Immature natural killer cell (primary cell): ENCODE measurements at places on chromosomes 7 and 10.

GRCh38 chr10:23534326-23534725, 95.5 kb downstream of the OTUD1 start:
- DNase-seq: no peak

DNA sequence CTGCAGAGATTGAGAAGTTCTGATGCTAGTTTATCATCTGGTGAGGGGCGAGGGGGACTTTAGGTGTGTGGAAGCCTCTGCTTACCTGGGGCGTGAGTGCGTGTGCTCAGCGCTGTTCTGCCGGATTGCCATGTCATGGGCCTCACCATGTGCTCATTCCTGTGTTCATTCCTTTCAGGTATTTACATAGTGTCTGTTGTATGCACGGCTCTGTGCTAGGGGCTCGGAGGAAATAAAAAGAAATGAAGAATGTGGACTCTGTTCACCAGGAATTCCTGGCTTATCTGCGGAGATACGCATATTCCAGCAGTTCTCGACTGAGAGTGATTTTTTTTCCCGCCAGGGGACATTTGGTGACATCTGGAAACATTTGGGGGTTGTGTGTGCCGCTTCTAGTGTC, 152.0 kb downstream of the CAMK1D start:
- DNase-seq: no peak

GRCh38 chr7:149023662-149024061, 4.6 kb downstream of the PDIA4 start:
- no peak for DNase-seq

DNA sequence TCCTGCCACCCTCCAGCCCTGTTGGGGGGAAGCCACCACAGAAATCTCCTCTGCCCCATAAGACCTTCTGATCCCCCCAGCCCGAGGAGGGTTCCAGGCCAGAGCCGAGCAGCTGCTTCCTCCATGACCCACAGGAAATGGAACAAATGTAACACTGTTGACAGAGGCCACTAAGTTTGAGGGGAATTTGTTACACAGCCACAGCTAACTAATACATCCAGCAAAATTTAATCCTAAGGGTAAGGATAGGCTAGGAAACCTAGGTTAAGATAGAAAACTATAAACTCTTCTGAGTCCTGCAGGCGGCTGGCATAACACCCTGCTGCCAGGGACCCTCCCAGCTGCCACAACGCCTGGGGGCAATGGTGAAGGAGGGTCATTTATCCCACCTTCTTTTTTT, 66.8 kb upstream of the PDGFA start:
- DNase-seq: no peak

DNA sequence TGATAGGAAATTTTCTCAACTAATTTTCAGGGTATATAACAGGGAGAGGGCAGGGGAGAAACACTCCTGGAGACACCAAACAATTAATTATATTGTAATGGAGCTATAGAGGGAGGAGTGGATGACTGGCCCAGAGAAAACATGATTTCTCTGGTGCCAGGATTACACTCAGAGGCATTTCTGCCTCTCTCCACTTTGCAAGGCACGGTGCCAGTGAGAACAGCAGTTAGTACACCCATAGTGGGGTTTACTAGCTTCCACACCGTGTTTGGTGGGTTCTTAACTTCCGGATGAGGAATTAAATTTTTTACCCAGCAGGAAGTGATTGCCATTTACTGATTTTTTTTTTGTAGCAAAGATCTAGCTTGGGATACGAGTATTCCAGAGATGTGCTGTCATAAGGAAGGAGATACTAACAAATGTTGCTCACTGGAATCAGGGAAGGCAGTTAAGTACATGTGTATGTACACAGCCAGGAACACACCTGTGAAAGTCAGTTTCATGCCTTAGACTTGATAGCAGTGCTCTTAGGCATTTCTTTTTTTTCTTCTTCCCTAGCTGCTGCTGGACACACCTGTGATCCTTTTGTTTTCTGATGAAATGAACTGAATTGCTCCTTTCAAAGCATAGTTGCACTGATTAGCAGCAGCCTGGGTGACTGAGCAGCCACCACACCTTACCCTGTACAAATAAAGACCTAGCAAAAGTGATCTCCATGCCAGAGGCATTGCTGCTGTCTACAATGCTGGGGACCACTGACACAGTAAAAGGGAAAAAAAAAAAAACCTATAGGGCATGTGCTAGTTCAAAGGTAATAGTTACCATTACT, 58.1 kb downstream of the POLL start:
- no peak for DNase-seq

DNA sequence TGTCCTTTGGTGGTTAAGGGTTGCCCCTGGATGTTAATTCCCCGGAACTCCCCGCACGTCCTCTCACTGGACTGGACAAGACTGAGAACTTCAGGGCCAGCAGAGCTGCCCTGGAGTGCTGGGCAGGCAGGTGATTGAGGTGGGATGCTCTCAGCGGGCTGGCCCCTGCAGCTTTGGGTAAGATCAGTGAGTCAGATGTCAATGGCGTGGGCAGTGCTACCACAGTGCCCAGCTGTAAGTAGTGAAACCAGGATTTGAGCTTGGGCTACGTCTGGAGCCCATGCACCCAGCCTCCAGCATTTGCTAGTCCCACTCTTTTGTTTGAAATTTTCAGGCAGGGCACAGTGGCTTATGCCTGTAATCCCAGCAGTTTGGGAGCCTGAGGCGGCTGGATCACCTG, 6.7 kb upstream of the SEPHS1 start:
- DNase-seq: no peak

DNA sequence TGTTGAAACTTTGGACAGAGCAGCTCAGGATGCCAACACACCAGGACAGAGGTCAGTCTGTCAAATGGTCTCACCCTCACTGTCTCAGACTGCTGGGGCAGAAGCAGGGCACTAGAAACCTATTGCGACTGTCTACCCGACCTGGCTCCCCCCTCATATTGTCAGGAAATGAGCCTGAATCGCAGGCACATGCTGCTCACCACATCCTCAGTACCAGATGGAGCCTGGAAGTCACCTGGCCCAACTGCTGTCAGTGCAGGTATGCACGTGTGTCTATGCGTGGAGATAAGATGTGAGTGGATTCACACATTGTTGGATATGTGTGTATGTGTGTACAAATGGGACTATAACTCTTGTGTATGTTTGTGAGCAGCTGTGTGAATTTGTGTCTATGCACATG, 3.2 kb upstream of the CDHR1 start:
- DNase-seq: no peak

- DNase-seq: no peak
Observed at GRCh38 chr7:115851291-115851690, 179.3 kb downstream of the TFEC start.

GRCh38 chr10:128588402-128588801, 462.2 kb upstream of the MKI67 start:
- DNase-seq: no peak

DNA sequence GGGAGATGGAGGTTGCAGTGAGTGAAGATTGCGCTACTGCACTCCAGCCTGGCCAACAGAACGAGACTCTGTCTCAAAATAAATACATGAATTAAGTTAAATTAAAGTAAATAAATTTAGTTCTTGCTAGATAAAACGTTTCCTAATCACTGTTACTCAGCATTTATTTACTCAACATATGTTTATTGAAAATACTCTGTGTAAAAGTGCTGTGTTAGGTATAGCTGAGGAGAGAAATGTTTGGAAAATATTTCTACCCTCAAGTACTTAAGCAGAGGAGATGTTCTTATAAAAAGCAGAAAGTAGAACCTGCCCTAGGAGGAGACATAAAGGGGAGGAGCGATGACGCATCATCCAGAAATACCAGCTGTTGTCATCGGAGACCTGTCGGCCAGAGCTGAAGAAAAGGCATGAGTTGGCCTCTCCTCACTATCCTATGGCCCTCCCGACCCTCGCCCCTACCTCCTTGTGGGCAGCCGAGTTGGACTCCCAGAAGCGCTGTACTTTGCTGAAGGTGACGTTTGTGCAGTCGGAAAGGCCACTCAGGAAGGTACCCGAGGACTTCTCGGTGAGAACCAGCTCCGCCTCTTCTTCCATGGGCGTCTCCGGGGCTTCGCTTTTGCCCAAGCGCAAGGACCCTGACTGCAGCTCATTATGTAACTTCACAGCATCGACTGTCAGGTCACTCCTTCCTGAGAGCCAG, 1.1 kb downstream of the RRP12 start:
- no peak for DNase-seq

- no peak for DNase-seq
Observed at GRCh38 chr10:68601501-68602265, 41.5 kb downstream of the TET1 start.

GRCh38 chr7:35752742-35753141, 48.1 kb upstream of the SEPTIN7 start:
- no peak for DNase-seq

DNA sequence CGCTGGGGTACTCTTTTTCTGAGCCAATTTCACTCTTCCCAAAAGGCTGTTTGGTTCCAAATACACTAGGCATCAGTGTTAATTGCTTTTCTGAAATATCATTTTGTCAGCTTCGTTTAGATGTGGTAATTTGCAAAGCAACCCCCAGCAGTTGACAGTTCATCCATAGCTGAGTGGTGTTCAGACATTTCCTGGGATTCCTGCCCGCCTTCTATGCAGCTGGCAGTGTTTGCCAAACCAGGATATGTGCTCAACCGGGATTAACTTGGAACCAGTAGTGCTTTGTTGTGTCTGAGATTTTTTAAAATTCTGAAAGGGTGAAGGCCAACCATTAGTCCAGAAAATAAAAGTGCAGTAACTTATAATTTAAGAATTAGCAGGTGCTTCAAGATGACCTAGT, 25.2 kb upstream of the MKLN1 start:
- DNase-seq: no peak

GRCh38 chr10:99619090-99619800, 994 bp downstream of the SLC25A28 start:
- DNase-seq: peak; percentile 10

- no peak for DNase-seq
Observed at GRCh38 chr10:130555411-130555750, 419.2 kb downstream of the GLRX3 start.

- DNase-seq: no peak
Observed at GRCh38 chr10:61609701-61610100, 53.0 kb upstream of the CABCOCO1 start.

DNA sequence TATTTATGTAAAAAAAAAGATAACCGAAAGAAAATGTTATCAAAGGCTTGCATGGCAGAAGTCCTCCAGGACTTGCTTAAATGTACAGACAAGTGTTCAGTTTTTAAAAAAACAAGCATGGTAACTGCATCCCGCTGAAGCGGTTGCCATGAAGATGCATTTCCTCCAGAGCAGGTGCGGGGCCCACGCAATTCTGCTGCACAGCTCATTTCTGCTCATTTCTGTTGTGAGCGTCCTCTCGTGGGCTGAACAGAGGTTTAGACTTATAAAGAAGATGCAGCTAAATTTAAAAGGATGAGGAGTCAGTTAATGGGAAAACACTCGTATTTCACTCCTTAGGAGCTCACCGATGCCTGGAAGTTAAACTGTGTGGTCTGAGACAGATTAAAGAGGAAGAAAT, 247.6 kb downstream of the DNAJB6 start:
- no peak for DNase-seq

GRCh38 chr7:7017707-7018280, 164.6 kb upstream of the C1GALT1 start:
- no peak for DNase-seq

DNA sequence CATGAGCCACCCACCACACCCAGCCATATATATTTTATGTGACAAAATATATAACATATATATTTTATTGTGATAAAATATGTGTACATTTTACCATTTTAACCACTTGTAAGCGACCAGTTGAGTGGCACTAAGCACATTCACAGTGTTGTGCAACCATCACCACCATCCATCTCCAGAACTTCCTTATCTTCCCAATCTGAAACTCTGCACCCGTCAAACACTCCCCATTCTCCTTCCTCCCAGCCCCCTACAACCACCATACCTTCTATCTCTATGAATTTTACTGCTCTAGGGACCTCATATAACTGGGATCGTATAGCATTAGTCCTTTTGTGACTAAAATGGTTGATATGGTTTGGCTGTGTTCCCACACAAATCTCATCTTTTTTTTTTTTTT, 20.8 kb upstream of the CYTH3 start:
- DNase-seq: no peak

GRCh38 chr7:8035647-8036518, 67.3 kb downstream of the GLCCI1 start:
- peak; percentile 44 for DNase-seq

DNA sequence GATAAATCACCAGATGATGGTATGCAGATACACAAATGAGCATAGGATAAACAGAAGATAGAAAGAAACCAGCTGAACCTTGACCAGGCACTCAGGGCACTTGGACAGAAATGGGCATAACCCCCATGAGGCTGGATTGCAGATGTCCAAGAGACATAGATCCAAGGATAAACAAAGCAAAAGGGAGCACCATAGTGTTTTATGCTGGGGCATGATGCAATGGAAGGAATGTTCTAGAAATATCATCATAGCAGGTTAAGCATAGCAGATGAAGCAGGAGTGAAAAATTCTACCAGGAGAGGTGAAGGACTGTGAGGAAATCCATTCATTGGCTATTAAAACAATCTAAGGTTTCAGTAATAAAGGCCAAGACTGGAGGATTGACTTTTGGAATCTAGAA, 70.5 kb upstream of the TES start:
- no peak for DNase-seq

- peak; percentile 46 for DNase-seq
Observed at GRCh38 chr10:110279407-110279986, 25.2 kb downstream of the SMNDC1 start.

- DNase-seq: no peak
Observed at GRCh38 chr10:4012848-4013247, 227.8 kb upstream of the KLF6 start.

DNA sequence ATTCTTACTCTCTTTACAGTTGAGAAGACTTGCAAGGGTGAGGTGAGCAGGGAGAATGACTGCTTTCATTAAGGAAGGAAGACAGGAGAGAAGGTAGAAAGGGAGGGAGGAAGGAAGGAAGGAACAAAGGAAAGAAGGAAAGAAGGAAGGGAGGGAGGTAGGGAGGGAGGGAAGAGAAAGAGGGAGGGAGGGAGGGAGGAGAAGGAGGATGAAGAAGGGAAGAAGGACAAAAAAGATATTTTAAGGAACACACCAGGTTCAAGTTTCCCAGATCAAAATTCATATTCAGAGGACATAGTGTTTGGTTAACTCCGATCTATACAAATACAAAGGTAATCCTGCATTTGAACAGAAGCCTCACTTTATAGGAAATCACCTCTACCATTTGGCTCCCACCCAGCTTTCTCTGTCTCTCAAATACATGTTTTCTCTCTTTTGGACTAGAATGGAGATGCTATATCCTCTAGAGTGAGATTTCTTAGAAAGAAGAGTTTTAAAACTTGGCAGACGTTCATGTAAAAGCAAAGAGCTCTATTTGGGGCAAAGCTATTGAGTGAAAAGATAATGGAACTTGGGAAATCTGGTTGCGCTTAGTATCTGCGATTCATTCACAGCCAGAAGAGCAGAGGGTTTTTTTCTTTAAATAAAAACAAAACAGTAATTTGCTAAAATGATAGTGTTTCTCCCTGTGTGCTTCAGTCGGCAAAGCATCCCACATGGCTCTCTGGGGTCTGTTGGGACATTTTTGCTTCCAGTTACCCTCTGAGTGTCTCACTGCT, 261.9 kb upstream of the LYZL1 start:
- no peak for DNase-seq

GRCh38 chr7:2886900-2887299, 42.8 kb upstream of the GNA12 start:
- peak; percentile 51 for DNase-seq
